Thoracic aorta (tissue), 2 donors: ENCODE measurements at places on chromosomes 1 and 21.

DNA sequence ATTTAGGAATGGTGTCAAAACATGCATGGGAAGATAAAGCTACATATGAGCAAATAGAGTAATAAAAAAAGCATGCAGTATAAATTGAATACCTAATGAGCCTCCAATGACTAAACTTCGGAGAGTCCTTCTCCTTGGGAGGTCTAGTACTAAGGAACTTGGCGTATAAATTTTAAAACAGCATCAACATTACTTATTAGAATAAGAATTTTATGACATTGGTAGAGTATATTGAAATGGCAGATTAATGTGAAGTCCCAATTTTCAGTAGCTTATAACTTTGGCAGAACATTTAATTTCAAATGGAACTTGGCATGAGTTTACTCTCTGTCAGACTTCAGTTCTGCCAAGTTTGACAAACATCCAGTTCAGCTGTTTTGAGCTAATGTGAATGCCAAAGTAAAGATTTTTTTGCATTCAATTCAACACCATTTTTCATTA lies 104.7 kb upstream of the RGS18 start:
- DNase-seq: no peak

- no peak for DNase-seq
Observed at GRCh38 chr1:96384611-96385010, 337.0 kb upstream of the PTBP2 start.

GRCh38 chr1:8689431-8690252 lies 127.8 kb downstream of the RERE start:
- DNase-seq: no peak

- DNase-seq: no peak
Observed at GRCh38 chr1:214155987-214156625, 124.9 kb upstream of the SMYD2 start.

DNA sequence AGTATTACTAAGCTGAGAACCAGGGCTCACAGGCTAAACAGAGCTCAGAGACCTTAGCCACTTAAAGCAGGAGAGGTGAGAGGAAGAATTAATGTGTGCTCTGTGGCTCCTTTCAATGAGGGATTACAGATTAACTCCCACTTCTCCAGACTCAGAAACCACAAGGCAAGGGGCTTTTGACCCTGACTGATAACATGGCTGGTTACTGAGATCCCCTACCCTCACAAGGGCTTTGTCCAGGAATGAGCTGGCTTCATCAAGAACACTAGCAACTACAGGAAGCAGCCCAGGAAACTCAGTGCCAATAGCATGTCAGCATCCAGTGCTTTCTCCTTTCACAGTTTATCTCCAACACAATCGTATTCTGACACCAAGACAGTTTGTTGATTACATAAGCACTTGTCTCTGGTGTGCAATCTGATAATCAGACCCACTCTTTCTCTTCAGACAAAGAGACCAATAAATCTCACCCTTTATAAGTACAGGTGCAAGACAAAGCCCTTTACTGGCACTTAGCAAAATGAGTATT lies 38.8 kb downstream of the ERI3 start:
- DNase-seq: no peak

DNA sequence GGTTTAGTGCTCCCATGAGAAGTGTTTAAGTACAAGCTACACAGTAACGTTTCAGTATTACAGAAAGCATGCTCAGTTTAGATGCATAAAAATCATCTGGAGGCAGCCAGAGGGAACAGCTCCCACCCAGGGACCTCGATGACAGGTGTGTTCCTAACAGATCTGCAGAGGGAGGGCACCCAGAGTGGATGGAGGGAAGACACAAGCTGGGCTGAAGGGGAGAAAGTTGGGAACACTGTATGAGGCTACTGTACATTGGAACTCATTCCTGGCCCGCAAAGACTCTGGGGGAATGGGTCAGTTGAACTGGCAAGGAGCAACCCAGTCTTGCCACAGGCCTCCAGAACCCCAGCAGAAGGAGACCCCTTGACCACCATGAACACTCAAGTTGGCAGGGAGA lies 52.4 kb downstream of the ZP4 start:
- no peak for DNase-seq

- DNase-seq: no peak
Observed at GRCh38 chr1:30790850-30791778, 33.5 kb upstream of the LAPTM5 start.

- DNase-seq: no peak
Observed at GRCh38 chr1:41322835-41323234, 38.4 kb upstream of the FOXO6 start.

- no peak for DNase-seq
Observed at GRCh38 chr1:3828391-3828790, 28.6 kb downstream of the CEP104 start.

- no peak for DNase-seq
Observed at GRCh38 chr1:67956116-67956515, 94.3 kb downstream of the DIRAS3 start.

GRCh38 chr1:53107570-53108322 lies 34.7 kb downstream of the SLC1A7 start:
- DNase-seq: no peak

DNA sequence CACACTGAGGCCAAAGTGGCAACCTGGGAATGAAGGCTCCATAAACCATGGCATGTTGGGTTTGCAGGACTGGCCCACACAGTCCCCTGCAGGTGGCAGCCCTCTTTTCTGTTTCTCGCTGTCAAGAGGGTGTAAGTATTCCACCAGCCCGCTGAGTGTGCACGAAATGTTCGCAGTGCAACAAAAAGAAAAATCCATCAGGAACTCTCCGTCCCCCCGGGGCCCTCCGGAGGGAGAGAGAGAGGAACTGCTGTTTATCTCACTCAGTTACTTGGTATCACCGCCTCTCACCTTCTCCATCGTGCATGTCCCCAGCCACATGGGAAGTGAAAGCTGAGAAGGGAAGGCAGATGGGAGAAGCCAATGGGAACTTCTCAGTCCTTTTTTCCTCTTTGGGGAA lies 38.3 kb downstream of the NCF2 start:
- no peak for DNase-seq

DNA sequence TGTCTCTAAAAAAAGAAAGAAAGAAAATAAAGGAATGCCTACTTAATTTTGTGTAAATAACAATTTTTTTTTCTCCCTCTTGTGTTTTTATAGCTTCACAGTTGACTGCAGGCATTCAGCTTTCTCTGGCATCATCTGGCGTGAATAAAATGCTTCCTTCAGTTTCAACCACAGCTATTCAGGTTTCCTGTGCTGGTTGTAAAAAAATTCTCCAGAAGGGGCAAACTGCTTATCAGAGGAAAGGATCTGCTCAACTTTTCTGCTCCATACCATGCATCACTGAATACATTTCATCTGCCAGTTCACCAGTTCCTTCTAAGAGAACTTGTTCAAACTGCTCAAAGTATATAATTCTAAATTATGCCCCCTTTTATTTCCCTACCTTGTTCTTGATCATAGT lies 18.0 kb downstream of the ZMYM1 start:
- DNase-seq: no peak

DNA sequence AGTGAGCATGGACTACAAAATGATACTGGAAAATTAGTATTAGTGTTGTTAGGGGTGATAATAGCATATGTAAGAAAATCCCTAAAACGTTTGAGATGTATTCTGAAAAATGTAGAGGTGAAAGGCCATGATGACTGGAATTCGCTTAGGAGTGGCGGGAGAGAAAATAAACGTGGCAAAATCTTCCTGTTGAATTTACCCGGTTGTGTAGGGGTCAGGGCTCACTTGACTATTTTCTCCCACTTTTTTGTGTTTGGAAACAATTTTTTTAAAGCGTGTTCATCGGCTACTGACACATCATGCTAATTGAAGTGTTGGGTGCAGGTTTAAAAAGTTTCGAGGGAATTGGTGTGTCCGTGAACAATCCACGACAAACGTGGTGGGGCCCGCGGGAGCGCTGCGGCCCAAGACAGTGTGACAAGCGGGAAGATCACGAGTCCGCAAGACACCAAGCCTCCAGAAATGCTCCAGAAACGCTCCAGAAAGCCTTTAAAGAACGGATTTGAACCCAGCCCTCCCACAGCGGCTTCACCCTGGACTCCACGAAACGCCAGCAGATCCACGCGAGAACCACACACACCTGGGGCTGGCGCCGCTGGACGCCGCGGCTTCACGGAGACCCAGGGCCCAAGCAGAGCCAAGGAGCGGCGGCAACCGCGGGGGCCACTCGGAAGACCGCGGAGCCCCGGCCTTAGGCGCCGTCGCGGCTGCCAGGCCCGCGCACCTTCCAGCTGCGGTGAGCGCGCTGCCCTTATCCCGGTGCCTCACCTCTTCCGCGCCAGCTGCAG lies 573 bp downstream of the PSMG1 start:
- DNase-seq: no peak

- DNase-seq: no peak
Observed at GRCh38 chr1:40887012-40887378, 24.8 kb upstream of the CITED4 start.

GRCh38 chr21:44065428-44065827 lies 41.8 kb upstream of the PWP2 start:
- no peak for DNase-seq
